NCI-H226 (cell line): ENCODE measurements at places on chromosomes 16 and 17.

- DNase-seq, result no peak
These were observed 17.8 kb upstream of the CLEC3A start for GRCh38 chr16:78004517-78004916.

DNA sequence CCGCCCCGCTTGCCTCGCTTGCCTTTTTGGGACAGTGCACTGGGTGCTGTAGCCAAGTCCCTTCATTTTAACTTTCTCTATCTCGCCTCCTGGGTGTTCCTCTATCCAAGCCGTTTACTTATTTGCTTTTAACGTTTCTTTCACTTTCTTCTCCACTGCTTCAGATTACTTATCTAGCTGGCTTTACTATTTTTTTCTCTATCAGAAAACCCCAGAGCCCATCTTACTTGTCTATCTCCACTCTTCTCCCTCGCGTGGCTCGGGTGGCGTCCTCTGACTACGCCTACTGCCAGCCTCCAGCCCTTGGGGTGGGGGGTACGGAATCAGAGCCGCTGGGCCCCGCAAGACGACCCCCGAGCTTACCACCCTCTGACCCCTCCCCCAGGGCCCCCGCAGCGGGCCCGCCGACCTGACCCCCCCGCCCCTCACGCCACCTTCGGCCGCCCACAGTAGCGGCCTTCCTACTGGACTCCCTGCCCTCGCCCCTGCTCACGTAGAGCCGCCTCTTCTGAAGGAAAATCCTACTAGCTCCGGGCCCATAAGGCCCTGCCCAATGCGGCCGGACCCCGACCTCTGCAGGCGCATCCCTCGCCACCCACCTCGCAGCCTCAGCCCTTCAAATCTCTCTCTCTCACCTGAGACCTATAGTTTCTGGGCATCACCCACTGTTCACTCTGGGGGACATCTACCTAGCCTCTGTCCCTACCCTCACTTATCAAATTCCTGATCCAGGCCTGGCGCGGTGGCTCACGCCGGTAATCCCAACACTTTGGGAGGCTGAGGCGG, 1.0 kb upstream of the SLC12A4 start:
- DNase-seq, result no peak

- DNase-seq, result no peak
These were observed 51.0 kb downstream of the CCDC182 start for GRCh38 chr17:57694051-57694450.

GRCh38 chr17:51057534-51057933, 63.1 kb downstream of the SPAG9 start:
- no peak for DNase-seq
